Spleen (tissue), 13 donors: ENCODE measurements at places on chromosomes 11 and 22.
A peak's percentile ranks its signal among the peaks of the same experiment; 100 is the strongest.

DNA sequence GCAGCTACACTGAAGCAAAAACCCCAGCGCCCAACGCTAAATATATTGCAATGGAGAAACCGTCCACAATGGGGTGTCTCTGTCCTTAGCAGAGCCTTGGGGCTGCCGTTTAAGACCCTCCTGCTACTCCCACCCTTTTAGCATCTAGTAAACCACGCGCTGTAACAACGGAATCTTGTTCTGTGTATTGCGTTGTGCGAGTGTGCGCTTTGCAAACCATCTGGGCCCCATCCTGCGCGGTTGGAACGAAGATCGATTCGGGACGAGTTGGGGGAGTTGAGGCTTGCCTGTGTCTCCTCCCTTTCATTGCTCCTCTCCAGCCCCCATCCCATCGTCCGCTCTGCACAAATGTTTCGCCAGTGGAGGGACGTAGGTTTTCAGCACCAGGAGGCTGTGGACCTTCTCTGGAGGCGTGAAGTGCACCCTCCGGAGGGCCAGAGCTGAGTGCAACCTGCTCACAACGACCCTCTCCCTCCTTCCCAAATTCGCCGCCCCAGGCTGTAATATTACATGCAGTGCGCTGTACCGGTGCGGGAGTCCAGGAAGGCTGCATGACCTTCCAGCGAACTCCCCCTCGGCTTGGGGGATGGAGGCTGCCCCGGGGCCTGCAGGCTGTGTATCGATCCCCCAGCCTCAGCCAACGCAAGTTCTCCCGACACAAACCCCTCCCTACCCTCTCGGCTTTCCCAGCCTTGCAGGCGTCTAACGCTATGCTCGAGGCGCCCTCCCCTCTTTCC, 1.6 kb upstream of the KMT2A start:
- DNase-seq: peak; percentile 82

DNA sequence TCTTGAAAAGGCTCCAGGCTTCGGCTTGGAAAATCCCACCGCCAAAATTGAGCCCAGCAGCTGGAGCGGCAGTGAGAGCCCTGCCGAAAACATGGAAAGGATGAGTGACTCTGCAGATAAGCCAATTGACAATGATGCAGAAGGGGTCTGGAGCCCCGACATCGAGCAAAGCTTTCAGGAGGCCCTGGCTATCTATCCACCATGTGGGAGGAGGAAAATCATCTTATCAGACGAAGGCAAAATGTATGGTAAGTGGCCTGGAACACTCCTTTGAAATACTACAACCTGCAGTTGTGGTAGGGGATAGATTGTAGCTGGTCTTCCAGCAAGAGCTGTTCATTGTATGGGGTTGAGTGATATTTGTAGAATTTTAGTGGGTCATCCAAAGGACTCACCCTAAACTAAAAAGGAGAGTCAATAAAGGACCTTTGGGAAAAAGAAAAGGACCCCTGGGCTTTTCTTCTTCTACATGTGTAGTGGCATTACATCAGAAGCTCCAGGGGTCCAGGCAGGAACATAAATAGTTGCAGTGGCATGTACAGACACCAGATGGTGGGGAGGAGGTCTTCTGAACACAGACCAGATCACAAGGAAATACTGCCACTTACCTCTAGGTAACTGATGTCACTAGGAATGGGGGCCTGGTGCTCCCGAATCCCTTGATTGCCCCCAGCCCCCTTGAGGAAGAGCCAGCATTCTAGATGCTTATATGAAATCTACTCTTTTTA, 90.1 kb downstream of the TEAD1 start:
- no peak for DNase-seq

GRCh38 chr11:8567602-8568198, 26.3 kb downstream of the STK33 start:
- DNase-seq: no peak

GRCh38 chr11:15882876-15883454, 473.4 kb downstream of the SOX6 start:
- no peak for DNase-seq

GRCh38 chr11:128776424-128777284, 82.8 kb downstream of the FLI1 start:
- no peak for DNase-seq

DNA sequence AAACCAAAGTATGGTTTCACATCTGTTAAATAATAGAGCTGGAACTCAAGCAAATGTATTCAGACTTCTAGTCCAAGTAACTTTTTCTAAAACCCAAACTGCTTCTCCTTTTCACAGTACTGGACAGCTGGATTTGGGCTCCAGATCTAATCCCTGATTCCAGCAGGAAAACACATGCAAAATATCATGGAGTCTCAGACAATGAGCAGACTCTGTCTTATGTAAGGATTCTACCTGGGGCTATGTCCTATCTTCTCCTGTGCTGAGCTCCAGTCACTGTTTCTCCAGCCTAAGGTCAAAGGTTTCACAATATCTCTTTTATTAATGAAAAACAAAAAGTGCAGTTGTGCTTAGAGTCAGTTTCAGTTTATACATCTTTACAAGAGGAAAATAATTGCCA, 83.2 kb upstream of the EED start:
- no peak for DNase-seq

GRCh38 chr11:115933564-115933963, 429.3 kb upstream of the CADM1 start:
- DNase-seq: no peak

GRCh38 chr22:37774728-37775127, 33.0 kb upstream of the GCAT start:
- DNase-seq: no peak

DNA sequence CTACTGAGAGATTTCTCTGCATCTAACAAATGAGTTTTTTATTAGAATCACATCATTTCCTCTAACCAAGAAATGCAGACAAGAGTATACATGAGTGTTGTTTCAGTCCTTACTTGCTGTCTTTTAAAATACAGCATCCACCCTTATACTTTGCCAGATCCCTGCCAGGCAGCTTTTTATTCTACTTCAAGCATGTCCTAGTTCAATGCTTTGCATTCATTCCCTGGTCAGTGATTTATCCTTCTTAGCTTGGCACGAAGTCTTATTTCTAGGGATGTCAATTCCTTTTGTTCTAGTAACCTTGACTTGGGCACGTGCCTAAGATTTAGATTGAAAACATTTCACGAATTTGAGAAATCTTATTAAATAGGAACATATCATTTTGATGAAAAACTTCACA, 307.2 kb upstream of the MPPED2 start:
- DNase-seq: no peak
